ENCODE measurements at places on chromosomes 2 and 18.
A peak's percentile ranks its signal among the peaks of the same experiment; 100 is the strongest.

GRCh38 chr18:53417003-53417402 lies 807.5 kb downstream of the MBD2 start:
- no peaks in the 10 kb centered on the region for H3K27me3 ChIP-seq
- H3K27ac ChIP-seq = no peak overlapping the region

- no peaks in the 10 kb centered on the region for H3K36me3 ChIP-seq
- no peak overlapping the region for H3K4me3 ChIP-seq
- peaks cover 10% of the 10 kb centered on the region for H3K27me3 ChIP-seq
- peaks cover 3% of the 10 kb centered on the region for H3K4me1 ChIP-seq
- no peak for DNase-seq
Observed at GRCh38 chr2:238457927-238458324, 31.2 kb downstream of the ASB1 start.

GRCh38 chr18:985212-985661 lies 80.6 kb downstream of the ADCYAP1 start:
- no peaks in the 10 kb centered on the region for H3K4me1 ChIP-seq
- no peaks in the 10 kb centered on the region for H3K27me3 ChIP-seq
- no peak overlapping the region for H3K4me3 ChIP-seq
- no peaks in the 10 kb centered on the region for H3K36me3 ChIP-seq

GRCh38 chr2:239136762-239137161 lies 264.1 kb downstream of the HDAC4 start:
- no peak overlapping the region for H3K4me3 ChIP-seq
- H3K27me3 ChIP-seq = no peaks in the 10 kb centered on the region
- peaks cover 71% of the 10 kb centered on the region for H3K36me3 ChIP-seq
- H3K27ac ChIP-seq = no peak overlapping the region

DNA sequence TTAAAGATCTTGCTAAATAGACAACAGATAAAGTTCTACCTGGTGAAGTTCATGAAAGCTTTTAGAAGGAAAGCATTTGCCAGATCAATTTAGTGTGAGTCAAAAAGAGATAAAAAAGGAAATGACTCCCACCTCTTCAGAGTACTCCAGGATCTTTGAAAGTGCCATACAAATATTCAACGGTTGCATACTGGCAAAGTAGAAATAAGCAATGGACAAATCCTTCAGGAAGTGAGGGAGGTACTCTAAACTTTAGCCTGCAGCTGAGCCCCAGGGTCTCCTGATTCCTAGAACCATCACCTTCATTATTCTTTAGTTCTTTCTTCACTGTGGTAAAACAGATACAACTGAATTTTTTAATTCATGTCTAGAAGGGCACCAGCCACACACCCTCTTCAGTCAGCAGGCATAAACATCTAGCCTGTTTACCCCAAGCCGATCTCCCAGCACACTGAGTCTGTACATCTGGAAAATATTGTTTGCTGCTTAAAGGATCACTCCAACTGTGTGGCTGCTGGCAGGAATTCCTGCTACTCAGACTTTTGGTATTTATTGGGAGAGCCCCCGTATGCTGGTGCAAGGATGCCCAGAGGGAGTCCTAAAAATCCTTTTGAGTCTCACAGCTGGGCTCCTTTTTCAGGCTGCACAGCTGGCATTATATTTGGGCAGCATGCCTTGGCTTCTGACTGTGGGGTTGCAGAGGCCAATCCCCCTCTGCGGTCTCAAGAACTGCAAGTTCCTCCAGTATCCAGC lies 72.3 kb upstream of the SESTD1 start:
- no peak for DNase-seq
- H3K4me3 ChIP-seq = no peak overlapping the region
- H3K27ac ChIP-seq = no peak overlapping the region
- no peaks in the 10 kb centered on the region for H3K36me3 ChIP-seq
- peaks cover 7% of the 10 kb centered on the region for H3K4me1 ChIP-seq

DNA sequence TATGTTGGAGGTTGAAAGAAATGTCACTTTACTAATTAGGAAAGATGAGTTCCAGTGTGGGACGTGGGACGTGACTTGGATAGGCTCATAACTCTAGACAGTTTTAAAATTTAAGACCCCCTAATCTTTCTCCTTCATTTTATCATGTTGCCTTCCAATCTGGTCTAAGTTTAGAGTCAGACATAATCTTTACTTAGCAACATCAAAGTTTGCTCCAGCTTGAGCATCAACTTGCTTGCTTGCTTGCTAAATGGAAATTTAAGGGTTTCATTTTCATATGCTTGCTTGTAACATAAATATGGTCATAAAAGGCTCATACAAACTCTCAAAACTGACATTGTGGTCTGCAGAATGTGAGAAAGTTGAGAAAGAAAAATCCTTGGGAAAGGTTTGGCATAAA lies 428.9 kb downstream of the EPHA4 start:
- H3K27ac ChIP-seq = no peak overlapping the region
- H3K4me3 ChIP-seq = no peak overlapping the region
- no peaks in the 10 kb centered on the region for H3K4me1 ChIP-seq
- H3K27me3 ChIP-seq = no peaks in the 10 kb centered on the region
- H3K36me3 ChIP-seq = no peaks in the 10 kb centered on the region

GRCh38 chr2:191714925-191715324 lies 37.0 kb downstream of the NABP1 start:
- H3K4me1 ChIP-seq = no peaks in the 10 kb centered on the region
- no peaks in the 10 kb centered on the region for H3K27me3 ChIP-seq
- no peak overlapping the region for H3K27ac ChIP-seq
- H3K36me3 ChIP-seq = no peaks in the 10 kb centered on the region

DNA sequence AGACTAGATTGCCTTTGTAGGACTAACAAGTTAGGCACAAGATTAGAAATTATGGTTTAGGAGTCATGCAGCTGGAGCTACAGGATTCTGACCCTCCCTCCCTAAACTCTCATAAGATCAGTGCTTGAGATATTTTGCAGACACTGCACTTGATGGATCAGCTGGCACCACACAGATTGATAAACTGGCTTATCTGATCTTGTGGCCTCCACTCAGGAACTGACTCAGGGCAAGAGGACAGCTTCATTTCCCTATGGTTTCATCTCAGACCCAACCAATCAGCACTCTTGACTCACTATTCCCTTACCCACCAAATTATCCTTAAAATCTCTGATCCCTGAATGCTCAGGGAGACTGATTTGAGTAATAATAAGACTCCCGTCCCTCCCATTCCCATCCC lies 152.3 kb downstream of the DIS3L2 start:
- no peak overlapping the region for H3K27ac ChIP-seq
- H3K4me3 ChIP-seq = no peak overlapping the region
- H3K27me3 ChIP-seq = peaks cover 10% of the 10 kb centered on the region
- DNase-seq = peak; percentile 45

GRCh38 chr2:166057370-166058164 lies 70.3 kb downstream of the SCN1A start:
- no peaks in the 10 kb centered on the region for H3K4me1 ChIP-seq
- H3K36me3 ChIP-seq = no peaks in the 10 kb centered on the region
- H3K27me3 ChIP-seq = no peaks in the 10 kb centered on the region
- no peak overlapping the region for H3K4me3 ChIP-seq
- no peak for DNase-seq

- no peak overlapping the region for H3K27ac ChIP-seq
- no peaks in the 10 kb centered on the region for H3K27me3 ChIP-seq
- H3K4me3 ChIP-seq = no peak overlapping the region
Observed at GRCh38 chr2:141994066-141994465, 136.8 kb downstream of the LRP1B start.

- no peak overlapping the region for H3K4me3 ChIP-seq
- peaks cover 2% of the 10 kb centered on the region for H3K4me1 ChIP-seq
- H3K27me3 ChIP-seq = no peaks in the 10 kb centered on the region
- DNase-seq = no peak
Observed at GRCh38 chr2:32235315-32235714, 29.4 kb downstream of the NLRC4 start.

All from activated CD4-positive, alpha-beta memory T cell treated with anti-CD3 and anti-CD28 coated beads, Interleukin-2, amount 10 ng/mL, durations not matched to agents 7 days and 5 days (primary cell).